IMR-90 (cell line): ENCODE measurements at places on chromosomes 6 and 20. TPM values are rescaled to one million over a fixed set of nuclear protein-coding genes. Genes with fewer than 3 reads are reported as not detected.

KIF25 gene
- total RNA-seq = not detected in 2 replicates

TSBP1 gene
- not detected in 2 replicates for total RNA-seq

TSPO2 gene
- total RNA-seq = not detected in 2 replicates

TRIM10 gene
- total RNA-seq = not detected in 2 replicates

PNPLA1 gene
- total RNA-seq = not detected in 2 replicates

PRR18 gene
- total RNA-seq = not detected in 2 replicates

GUCA1A gene
- total RNA-seq = under 0.01 and 0.18 TPM in 2 replicates

DNA sequence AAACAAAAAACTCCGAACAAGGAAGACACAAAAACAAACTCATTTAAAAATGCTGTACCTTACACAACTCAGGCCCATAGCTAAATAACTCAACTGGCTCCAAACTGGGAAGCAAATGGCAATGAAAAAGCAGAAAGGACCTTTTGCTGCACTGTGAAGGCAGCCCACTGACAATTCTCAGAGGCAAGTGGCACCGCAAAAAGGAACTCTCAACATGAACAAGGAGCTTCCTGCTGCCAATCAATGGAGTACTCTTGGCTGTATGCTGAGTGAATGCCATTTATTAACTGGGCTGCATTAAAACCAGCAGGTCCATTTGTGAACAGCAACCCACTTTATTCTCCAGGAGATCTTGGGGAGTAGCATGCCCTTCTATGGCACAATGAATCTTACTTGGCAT is 209.9 kb downstream of the PTPRK start:
- no peaks in the 10 kb centered on the region for H3K27me3 ChIP-seq
- peaks cover 2% of the 10 kb centered on the region for H3K4me1 ChIP-seq
- H3K36me3 ChIP-seq = no peaks in the 10 kb centered on the region
- no peak for DNase-seq
- H3K4me3 ChIP-seq = no peak overlapping the region

GRCh38 chr6:119446609-119447008 is 97.0 kb upstream of the MAN1A1 start:
- H3K4me1 ChIP-seq = peaks cover 7% of the 10 kb centered on the region
- no peaks in the 10 kb centered on the region for H3K27me3 ChIP-seq
- peak; percentile 75 for DNase-seq
- H3K4me3 ChIP-seq = no peak overlapping the region
- no peaks in the 10 kb centered on the region for H3K36me3 ChIP-seq

DNA sequence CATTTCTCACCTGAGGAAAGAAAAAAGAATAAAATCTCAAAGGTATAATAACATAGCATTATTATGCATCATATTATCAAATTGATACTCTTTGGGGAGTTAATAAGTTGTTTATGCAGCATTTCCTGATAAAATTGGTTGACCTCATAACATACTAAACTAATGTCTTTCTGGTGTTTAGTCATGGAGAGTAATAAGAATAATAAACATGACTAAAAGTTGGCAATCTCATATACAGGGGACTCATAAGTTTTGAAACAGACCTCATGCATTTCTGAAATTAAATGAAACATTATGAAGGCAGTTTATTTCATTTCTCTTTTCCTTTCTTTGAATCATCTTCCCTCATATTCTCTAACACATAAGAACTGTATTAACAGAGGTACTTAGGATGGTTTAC is 60.5 kb upstream of the PRDM1 start:
- no peak overlapping the region for H3K4me3 ChIP-seq
- no peaks in the 10 kb centered on the region for H3K27me3 ChIP-seq

GRCh38 chr20:11429889-11430519 is 487.7 kb upstream of the BTBD3 start:
- peaks cover 3% of the 10 kb centered on the region; the same call in 1 of the 2 replicates for H3K4me1 ChIP-seq
- H3K27ac ChIP-seq = no peak overlapping the region
- no peaks in the 10 kb centered on the region for H3K27me3 ChIP-seq
- H3K4me3 ChIP-seq = no peak overlapping the region
- H3K36me3 ChIP-seq = no peaks in the 10 kb centered on the region
- no peak for DNase-seq

- H3K27me3 ChIP-seq = no peaks in the 10 kb centered on the region
- peak overlapping the region; percentile 84 for H3K27ac ChIP-seq
- H3K4me1 ChIP-seq = peaks cover 7% of the 10 kb centered on the region
Measured at GRCh38 chr6:43636308-43636659, 644 bp downstream of the MAD2L1BP start.

DNA sequence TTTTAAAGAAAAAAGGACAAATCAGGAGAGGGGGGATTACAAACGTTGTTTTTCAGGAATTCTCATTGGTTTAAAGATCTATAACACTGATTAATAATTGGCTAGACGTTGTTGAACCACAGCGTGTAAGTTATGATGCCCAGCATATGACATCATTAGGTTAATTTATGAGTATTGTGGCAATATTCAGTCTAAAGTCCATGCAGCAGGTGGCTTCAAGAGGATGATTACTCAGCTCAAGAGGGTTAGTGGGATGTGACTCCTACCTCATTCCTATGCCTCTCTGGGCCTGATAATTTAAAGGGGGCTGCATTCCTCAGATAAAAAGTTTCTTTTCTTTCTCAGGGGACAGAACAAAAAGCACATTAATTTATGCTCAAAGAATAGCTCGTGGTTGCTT is 1309.0 kb downstream of the EPHA7 start:
- no peak overlapping the region for H3K27ac ChIP-seq
- H3K36me3 ChIP-seq = no peaks in the 10 kb centered on the region
- H3K27me3 ChIP-seq = no peaks in the 10 kb centered on the region
- no peaks in the 10 kb centered on the region for H3K4me1 ChIP-seq
- H3K4me3 ChIP-seq = no peak overlapping the region
- no peak for DNase-seq

- H3K4me1 ChIP-seq = peaks cover 3% of the 10 kb centered on the region
- peak; percentile 26 for DNase-seq
- peaks cover 17% of the 10 kb centered on the region for H3K27me3 ChIP-seq
- H3K4me3 ChIP-seq = no peak within 1 kb of the TSS
- no peak within 1 kb of the TSS for H3K27ac ChIP-seq
Measured at GRCh38 chr20:6053776-6054688, at the start of gene LRRN4. Gene LRRN4 (minus strand): TSS chr20:6054060. CDS start chr20:6052799, 1,261 bp downstream.

DNA sequence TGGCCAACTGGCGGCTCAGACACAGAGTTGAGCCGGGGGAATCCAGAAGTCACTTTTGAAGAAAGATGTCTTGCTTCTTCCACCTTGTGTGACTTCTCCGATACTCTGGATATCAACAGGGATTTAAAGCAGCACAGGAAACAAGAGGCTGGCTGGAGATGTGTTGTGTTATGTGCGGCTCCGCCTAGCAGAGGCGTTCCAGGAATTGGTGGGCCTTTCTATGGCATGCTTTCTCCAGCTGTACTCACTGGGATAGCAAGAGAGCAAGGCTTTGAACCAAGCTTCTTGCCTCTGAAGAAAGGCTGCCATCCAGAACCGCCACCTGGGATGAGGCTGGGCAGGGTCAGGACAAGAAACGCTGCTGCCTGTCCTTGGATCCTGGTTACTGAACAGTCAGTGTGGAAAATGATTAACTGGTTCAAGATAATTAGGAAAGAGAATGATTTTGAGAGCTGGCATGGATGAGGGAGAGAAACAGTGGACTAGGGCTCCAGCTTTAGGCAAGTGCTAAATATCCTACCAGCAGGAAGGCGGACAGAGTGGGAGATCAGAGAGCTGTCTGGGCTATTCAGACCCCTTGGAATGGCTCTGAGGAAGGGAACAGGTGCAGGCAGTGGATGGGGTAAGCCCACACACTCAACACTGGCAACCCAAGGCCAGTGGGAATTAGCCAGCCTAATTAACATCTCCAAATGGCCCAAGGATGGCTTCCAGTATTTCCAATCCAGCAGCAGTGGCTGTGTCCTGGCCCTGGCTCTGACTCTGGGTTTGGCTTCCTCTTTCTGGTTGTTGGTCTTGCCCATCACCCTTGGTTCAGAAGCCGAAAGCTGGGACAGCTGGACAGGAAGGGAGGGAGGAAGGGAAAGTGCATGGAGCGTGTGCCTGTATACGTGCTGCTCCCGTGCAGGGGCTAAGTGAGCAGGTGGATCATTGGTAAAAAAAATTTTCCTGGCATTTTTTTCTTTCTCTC is 31.9 kb downstream of the INSM1 start:
- H3K27ac ChIP-seq = no peak overlapping the region
- no peaks in the 10 kb centered on the region for H3K4me1 ChIP-seq
- H3K27me3 ChIP-seq = no peaks in the 10 kb centered on the region; the same call in 1 of the 2 replicates
- H3K4me3 ChIP-seq = no peak overlapping the region
- no peaks in the 10 kb centered on the region for H3K36me3 ChIP-seq

- no peaks in the 10 kb centered on the region for H3K27me3 ChIP-seq
- no peaks in the 10 kb centered on the region for H3K36me3 ChIP-seq
- H3K4me3 ChIP-seq = no peak overlapping the region
- peak; percentile 44 for DNase-seq
Measured at GRCh38 chr6:47180633-47181032, 129.1 kb downstream of the TNFRSF21 start.

- H3K4me1 ChIP-seq = 0 out of 2 replicates have a peak, but pooled peaks cover 2% of the 10 kb centered on the region
- no peaks in the 10 kb centered on the region for H3K36me3 ChIP-seq
- no peak overlapping the region; the same call in 1 of the 2 replicates for H3K4me3 ChIP-seq
- H3K27me3 ChIP-seq = no peaks in the 10 kb centered on the region
Measured at GRCh38 chr6:134195164-134195906, 122.6 kb downstream of the SGK1 start.

DNA sequence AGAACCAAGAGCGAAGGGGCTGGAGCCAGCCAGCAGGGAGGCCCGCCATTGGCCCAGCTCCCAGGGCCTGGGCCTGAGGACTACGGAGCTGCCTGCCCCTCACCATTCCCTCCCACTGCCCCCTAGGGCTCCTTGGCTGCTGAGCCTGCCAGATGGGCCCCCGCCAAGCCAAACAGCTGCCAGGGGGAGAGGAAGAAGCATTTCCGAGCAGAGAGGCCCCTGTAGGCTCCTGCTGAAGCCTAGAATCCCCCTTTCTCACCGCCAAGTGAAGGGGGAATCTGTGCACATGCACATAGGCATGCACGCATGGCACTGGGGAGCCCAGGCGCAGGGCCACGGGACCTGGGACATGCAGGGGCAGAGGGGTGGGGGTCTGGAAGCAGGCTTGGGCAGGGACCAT is 28.5 kb upstream of the MRPS18A start:
- H3K36me3 ChIP-seq = no peaks in the 10 kb centered on the region
- no peak overlapping the region for H3K27ac ChIP-seq
- no peak overlapping the region for H3K4me3 ChIP-seq
- no peak for DNase-seq
- peaks cover 31% of the 10 kb centered on the region for H3K27me3 ChIP-seq
- H3K4me1 ChIP-seq = peaks cover 4% of the 10 kb centered on the region; the same call in 1 of the 2 replicates

- H3K36me3 ChIP-seq = no peaks in the 10 kb centered on the region
- DNase-seq = no peak
- no peak overlapping the region for H3K4me3 ChIP-seq
- peaks cover 3% of the 10 kb centered on the region; the same call in 1 of the 2 replicates for H3K27me3 ChIP-seq
- H3K4me1 ChIP-seq = no peaks in the 10 kb centered on the region
Measured at GRCh38 chr20:13665709-13666395, 27.1 kb upstream of the TASP1 start.
